LHCN-M2 (cell line): ENCODE measurements at places on chromosomes 1 and 21.

- DNase-seq = no peak
These were observed 102.1 kb downstream of the ADSS2 start for GRCh38 chr1:244349581-244350001.

DNA sequence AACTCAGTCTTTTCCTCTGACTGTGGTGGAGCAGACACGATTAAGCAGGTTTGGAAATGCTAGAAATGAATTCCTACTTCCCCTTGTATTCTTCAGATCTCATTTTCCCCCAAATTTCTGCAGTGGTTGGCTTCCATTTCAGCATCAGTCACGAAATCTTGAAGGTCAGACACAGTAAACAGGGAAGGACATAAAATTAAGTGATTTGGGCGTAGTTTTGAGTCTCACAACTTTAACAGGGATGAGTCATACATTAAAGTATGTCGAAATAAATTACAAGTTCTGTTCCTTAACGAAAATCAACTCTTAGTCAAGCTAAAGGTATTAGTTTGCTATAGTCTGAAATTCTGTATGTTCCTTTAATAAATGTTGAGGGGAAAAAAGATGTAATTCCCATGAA lies 61.1 kb downstream of the HNRNPR start:
- peak; percentile 74 for DNase-seq

DNA sequence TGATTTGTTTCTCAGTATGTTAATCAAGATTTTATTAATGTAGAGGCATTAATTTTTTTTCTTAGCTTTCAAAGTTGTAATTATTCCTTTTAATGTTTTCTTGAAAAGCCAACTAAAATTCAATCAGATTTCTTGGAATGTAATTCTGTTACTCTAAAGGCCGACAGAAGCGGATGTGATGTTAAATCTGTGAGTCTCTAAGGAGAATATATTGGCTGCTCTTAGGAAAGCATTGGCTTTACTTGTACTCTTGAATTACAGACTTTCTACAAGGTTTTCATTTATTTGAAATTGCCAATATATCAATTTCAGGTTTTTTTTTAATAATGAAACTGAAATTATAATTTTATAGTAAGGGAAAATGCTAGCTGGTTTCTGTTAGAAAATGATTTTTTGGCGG lies 29.2 kb downstream of the RRP15 start:
- no peak for DNase-seq

DNA sequence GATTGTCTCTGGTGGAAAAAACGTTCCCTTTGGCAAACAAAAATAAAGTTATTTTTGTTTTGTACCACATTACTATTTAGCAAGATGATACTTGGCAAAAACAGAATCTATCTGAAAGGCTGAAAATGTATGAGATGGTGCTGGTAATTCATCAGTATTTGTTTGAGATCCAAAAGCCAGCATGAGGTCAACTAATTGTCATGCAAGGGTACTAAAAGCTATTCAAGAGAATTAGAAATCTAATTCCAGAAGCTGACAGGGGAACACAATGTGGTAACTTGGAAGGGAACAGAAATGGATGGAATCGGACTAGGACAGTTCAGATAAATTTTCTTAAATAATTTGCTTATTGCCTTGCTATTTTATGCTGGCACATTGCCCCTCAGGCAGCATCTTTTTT lies 263.8 kb downstream of the KCNT2 start:
- DNase-seq = no peak

- DNase-seq = no peak
These were observed 177.0 kb downstream of the HS2ST1 start for GRCh38 chr1:87091425-87091824.

DNA sequence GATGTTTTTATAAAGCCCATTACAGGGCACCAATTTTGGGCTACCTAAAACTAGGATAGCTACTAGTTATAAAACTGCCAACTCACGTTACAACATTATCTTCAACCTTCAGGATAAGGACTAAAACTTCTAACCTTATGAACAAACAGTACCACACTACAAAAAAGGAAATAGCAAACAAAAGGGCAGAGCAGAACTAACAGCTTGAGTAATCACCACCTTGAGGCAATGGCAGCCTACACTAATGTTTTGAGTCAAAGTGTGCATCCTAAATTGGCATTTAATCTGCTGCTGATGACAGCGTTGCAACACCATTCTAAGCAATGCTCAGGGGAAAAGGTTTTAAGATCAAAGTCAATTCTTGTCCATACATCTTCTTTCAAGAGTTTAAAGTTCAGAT lies 27.2 kb downstream of the PTP4A2 start:
- DNase-seq = no peak

- no peak for DNase-seq
These were observed 45.2 kb upstream of the HAO2 start for GRCh38 chr1:119323216-119323982.

DNA sequence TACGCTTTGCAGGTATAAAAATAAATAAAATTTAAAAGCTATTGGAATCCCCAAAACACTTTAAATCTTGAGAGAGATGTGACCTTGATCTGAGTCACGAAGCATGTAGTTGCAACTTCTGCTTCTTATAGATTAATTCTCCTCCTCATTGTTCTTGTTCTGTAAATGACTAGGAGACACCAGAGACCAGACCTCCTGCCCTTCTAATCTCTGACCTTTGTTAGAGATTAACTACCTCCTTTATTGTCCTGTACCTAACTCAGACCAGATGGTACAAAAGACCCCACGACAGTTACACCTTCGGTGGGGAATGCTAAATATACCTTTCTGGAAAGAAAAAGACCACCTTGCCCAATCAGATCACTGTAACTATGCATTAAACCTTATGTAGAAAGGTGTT lies 76.9 kb upstream of the NEK2 start:
- DNase-seq = no peak

- DNase-seq = no peak
These were observed 464.5 kb downstream of the MATN1 start for GRCh38 chr1:30258876-30259275.

GRCh38 chr1:20150969-20151368 lies 11.8 kb downstream of the PLA2G2F start:
- no peak for DNase-seq

DNA sequence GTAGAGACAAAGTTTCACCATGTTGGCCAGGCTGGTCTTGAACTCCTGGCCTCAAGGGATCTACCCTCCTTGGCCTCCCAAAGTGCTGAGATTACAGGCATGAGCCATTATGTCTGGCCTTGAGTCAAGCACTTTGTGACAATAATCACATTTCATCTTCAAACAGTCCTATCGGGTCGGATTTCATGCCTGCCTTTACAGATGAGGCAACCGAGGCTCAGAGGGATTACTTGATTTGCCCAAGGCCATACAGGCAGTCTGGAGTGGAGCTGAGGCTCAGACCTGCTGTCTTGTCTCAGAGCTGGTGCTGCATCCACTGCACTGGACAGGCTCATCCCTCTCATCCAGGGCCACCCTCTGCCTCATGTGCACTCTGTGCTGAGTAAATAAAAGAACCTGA lies 26.6 kb downstream of the FAM151A start:
- DNase-seq = no peak

DNA sequence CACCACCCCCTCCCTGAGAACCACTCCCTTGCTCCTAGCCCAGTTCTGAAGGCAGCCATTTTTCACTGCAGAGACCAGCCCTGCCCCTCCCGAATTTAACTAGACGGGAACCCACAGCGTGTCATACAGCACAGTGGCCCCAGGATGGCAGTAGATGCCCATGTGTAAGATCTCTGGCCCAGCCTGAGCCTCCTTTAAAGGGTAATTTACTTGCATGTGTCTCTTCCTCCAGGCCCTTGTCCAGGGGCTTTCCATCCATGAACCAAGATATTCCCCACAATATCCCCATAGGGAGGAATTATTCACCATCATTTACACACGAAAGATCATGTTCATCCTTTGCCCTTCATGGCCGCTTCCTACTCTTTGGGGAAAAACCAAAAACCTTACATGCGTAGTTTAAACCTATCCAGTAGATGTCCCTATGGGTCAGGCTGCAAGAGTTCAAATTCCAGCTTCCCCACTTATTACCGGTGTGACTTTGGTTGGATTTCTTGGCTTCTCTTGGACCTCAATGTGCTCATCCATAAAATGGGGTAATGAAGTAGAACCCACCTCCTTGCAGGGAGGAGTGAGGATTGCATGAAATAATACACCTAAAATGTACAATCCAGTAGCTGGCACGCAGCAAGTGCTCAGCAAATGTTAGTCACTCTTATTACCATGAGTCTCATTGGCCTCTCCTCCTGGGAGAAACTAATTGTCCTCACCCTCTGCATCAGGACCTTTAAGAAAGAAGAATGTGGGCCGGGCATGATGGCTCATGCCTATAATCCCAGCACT lies 4.0 kb upstream of the LACTBL1 start:
- DNase-seq = peak; percentile 85

DNA sequence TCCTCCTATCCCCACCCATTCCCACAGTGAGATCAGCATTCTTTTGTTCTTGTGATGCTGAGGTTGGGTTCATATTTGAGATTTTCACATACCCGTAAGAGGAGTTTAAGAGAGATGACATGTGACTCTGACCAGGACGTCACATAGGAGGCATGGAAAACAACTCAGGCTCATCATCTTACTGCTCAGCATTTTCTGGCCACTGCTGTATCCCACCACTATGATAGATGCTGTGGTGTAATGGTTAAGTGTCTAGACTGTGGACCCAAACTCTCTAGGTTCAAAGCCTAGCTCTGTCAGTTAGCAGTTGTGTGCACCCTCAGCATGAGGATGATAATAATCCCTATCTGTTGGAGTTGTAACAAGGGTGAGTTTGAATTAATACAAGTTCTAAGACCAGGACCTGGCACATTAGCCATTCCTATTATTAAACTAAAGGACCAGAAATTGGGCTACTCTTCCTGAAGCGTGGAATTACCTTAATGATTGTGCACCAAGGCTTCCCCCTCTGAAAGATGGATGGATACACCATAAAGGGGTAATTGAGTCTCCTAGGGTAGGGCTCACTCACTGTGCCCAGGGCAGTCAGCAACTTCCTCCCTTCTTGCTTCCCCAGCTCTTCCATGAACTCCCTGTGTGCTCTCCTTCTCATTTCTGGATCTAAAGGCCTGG lies 40.9 kb downstream of the LGR6 start:
- DNase-seq = peak; percentile 40

DNA sequence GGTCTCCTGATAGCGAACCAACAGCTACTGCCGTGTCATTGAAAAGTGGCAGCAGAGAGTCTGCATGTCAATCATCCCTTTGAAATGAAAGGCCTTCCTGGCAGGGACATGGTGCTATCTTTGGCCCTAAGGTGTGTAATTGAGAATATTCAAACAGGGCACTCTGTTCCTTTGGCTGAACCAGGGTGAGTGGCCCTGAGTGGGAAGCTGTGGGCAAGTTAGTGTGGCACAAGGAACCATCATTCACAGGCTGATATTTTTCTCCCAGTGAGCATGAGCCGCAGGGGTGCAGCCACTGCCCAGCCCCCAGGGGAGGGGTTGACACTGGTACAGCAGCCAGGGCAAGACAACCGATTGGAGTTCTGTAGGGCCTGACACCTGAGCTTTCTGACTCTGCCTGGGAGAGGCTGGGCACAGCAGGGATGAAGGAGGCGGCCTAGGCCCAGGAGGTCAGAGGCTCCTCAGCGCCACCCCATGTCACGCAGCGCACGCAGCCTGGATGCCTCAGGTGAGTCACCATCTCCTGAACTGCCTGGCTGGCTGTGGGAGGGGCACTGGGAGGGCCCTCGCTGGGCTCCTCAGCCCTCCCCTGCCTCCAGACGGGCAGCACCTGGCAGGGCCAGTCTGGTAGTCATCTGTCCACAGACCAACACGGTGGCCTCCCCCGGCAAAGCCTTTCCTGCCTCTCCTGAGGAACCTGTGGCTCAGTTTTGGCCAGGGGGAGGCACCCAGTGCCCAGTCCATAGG lies 13.2 kb downstream of the QSOX1 start:
- DNase-seq = peak; percentile 27

DNA sequence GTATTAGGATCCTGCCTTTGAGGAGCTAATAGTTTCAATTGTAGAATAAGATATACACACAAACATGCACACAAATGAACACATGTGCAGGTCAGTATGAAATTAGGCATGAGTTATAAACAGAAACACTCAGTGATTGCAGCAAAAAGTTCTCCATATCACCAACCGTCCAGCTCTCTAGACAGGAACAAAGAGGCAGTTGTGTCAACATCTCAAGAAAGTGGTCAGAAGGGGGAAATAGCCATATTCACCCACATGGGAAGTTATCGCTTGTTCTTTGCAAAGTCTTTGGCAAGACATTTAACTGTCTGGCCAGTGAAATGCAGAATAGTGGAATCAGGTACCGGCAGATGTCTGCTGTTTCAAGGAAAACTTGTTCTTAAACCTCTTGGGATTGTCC lies 29.4 kb upstream of the PIGC start:
- no peak for DNase-seq

- no peak for DNase-seq
These were observed 257.3 kb downstream of the PTBP2 start for GRCh38 chr1:96978901-96979300.

- DNase-seq = peak; percentile 98
These were observed 18.1 kb downstream of the CFAP45 start for GRCh38 chr1:159881622-159882526.

DNA sequence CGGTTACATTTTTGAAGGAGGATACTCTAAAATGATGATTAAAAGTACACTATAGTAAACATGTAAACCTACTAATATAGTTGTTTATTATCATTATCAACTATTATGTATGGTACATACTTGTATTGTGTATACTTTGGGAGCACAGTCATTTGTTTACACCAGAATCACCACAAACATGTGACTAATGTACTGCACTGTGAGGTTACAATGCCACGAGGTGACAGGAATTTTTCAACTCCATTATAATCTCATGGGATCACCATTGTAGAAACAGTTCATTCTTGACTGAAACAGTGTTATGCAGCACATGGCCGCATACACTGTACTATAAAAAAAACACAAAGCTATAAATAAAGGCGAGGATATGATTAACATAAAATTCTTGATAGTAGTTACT lies 44.3 kb downstream of the GPATCH2 start:
- DNase-seq = peak; percentile 24

DNA sequence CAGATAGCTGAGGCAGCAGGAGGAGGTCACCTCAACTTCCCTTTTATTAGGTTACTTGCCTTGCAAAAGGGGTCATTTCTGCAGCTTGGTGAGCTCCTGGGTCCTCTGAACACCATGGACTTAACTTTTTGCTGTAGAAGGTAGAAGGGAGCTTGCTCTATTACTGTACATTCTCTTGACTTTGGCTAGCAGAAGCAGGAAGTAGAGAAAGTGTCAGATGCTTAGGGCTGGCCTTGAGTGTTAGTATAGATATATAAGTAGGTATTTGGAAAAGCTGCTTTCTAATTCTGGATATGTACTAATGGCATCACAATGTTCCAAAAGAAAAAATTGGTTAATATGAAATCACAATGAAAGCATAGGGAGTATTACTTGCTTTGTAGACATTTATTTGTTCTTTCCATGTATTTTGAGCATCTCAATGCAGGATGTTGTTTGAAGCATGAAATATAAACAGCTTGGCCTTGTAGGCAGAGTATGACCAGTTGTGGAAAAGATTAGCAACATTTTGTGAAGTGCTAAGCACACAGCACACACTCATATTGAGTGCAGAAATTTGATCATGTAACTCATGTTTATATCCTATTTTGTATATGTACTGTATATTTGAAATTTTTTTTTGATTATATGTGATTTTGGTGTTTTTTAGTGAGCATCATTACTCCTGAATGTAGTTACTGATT lies 108.8 kb downstream of the DYRK1A start:
- no peak for DNase-seq

GRCh38 chr21:26806801-26807295 lies 38.4 kb downstream of the ADAMTS1 start:
- DNase-seq = peak; percentile 73
